ENCODE measurements at places on chromosomes 5 and 9.

DNA sequence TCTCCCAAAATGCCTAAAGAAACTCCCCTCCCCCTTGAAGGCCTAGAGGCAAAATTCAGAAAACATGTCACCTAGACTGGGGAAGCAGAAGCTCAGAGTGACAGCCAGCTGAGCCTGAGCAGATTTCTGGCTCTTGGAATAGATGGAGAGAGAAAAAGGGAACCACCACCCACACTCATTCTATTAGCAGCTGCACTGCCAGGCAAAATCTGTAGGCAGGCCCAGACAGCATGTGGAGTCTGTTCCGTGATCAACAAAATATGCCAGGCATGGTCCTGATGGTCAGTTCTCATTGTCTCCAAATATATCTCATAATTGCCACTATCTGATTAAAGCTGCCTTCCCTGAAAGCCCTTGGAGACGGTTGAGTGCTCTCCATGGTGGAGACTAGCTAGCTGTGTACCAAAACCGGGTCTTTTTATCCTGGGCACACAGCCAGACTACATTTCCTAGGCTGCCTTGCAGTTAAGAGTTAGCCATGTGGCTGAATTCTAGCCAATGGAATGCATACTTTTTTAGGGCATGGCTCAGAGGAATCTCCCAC is 131.7 kb upstream of the GPR151 start:
- DNase-seq: no peak

- DNase-seq: no peak
Measured at GRCh38 chr5:114099161-114099560, 262.7 kb upstream of the KCNN2 start.

DNA sequence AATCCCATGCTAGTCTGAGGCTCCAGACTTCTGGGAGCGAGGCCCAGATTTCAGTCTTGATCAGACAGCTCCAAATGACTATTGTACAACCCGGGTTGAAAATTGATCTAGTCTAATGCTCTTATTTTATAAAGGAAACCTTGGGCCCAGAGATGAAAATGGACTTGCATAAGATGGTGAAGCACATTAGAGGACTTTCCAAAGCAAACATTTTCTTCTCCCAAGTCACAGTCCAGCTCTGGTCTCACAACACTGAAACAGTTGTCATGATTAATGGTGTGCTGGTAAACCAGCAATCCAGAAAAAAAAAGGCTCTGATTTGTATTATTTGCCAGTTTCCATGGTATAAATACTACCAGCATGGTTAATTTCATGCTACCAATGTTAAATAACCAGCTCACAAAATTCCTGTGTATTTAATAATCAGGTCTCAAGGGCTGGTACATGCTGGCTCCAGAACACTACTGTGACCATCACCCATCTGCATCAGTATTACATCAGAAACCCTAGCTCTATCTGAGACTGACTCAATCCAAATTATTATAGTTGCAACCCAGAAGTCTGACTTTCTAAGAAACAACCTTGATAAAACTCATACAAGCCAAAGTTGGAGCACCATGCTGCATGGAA is 32.5 kb upstream of the ABLIM3 start:
- DNase-seq: no peak

GRCh38 chr5:105274079-105274478 is 1711.5 kb upstream of the NUDT12 start:
- no peak for DNase-seq

- no peak for DNase-seq
Measured at GRCh38 chr5:81980598-81981260, 8.9 kb downstream of the ATG10 start.

DNA sequence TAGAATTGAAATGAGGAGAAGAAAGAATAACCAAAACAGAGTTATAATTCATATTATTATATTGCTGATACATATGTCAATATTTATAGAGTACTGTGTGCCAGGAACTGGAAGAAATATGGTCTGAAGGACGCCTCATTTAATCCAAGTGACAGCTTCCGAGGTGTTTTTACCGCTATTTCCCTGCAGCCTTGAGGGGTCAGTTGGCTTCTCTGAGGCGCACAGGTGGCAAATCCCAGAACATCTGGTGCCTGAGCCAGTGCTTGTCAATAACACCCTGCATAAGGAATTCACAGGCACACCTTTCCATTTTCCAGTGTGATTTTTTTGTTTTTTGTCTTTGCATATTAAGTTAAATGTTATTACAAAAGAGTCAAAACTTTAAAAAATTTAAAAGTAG is 43.3 kb upstream of the CTSL start:
- DNase-seq: no peak

DNA sequence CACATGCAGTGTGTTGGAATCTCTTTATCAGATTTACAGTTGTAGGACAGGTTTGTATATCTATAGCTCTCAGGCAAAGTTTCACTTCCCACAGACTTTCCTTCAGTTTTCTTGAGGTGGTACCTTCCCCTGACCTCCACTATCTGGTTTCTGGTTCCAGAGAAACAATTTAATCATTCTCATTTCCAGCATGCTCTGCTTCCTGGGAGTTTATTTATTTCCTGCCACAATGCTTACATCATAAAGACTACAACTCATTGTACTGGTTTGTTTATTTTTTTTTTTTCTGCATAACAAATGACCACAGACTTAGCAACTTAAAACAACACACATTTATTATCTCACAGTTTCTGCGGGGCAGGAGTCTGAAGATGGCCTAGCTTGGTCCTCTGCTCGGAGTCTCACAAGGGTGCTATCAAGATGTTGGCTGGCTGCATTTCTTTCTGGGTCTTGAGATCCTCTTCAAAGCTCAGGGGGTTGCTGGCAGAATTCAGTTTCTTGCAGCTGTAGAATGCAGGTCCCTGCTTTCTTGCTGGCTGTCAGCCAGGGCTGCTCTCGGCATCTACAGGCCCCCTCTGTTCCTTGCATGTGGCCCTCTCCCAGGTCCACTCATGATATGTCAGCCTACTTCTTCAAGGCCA is 247.7 kb downstream of the ENC1 start:
- no peak for DNase-seq

DNA sequence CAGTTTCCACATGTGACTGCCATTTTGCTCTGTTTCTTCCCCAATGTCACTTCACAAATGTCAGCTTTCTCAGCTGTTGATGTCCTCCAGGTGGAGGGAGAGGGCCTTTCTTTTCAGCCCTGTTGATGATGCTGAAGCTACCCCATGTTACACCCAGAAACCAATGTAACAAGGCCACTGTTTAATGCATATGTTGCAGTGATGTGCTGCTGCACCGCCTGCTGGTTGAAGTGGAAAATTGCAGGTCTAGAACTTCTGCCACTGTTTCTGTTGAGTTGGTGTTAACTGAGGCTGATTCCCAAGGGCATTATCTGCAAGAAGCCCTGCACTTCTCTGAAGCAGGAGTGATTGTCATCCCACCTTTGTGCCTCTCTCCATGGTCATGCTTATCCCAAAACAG is 428.4 kb downstream of the KDM4C start:
- DNase-seq: no peak

GRCh38 chr5:132463811-132464155 is 26.8 kb downstream of the IRF1 start:
- DNase-seq: no peak

GRCh38 chr9:22232971-22233370 is 213.7 kb upstream of the DMRTA1 start:
- DNase-seq: no peak

- no peak for DNase-seq
Measured at GRCh38 chr9:109251080-109251775, 69.6 kb downstream of the EPB41L4B start.

GRCh38 chr9:97593960-97594359 is 39.2 kb downstream of the TSTD2 start:
- DNase-seq: no peak

DNA sequence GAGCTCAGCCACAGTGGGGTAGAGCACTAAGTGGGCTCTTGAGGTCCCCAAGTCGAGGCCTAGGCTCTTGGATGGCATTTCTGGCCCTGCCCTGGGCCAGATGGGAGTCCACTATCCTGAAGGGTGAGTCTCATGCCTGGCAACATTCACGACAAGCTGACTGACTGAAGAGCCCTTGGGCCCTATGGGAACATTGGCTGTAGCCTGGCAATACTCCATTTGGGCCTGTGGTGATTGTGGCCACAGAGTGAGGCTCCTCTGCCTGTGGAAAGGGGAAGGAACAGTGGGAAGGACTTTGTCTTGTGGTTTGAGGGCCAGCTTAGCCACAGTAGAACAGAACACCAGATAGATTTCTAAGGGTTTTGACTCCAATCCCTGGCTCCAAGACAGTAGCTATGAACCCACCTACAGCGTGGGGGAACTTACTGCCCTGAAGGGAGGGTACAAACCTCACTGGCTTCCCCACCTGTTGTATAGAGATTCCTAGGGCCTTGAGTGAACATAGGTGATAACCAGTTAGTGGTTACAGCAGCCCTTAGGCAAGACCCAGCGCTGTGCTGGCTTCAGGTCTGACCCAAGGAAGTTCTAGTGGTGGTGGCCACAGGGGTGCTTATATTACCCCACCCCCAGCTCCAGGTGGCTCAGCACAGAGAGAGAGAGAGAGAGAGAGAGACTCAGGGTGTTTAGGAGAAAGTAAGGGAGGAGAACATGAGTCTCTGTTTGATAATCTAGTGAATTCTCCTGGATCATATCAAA is 72.4 kb downstream of the KIAA0825 start:
- DNase-seq: no peak

- DNase-seq: no peak
Measured at GRCh38 chr5:87243161-87243844, 24.4 kb upstream of the RASA1 start.

GRCh38 chr9:33116860-33117259 is 40.4 kb upstream of the SMU1 start:
- DNase-seq: no peak

DNA sequence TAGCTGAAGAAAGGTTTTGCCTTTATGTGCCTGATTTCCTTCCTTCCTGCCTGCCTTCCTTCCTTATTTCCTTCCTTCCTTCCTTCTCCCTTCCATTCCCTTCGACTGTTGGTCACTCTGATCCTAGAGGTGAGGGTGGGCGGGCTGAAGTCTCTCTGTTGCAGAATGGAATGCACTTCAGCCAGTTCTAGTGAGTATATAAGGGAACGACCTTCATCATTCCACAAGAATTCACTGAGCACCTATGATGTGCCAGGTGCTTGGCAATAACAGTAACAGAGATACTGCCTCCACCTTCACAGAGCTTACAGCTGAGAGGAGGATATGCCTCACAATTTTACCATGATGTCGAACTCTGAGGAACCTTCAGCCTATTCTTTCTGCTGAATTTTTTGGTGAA is 8.7 kb upstream of the OR5C1 start:
- DNase-seq: no peak

DNA sequence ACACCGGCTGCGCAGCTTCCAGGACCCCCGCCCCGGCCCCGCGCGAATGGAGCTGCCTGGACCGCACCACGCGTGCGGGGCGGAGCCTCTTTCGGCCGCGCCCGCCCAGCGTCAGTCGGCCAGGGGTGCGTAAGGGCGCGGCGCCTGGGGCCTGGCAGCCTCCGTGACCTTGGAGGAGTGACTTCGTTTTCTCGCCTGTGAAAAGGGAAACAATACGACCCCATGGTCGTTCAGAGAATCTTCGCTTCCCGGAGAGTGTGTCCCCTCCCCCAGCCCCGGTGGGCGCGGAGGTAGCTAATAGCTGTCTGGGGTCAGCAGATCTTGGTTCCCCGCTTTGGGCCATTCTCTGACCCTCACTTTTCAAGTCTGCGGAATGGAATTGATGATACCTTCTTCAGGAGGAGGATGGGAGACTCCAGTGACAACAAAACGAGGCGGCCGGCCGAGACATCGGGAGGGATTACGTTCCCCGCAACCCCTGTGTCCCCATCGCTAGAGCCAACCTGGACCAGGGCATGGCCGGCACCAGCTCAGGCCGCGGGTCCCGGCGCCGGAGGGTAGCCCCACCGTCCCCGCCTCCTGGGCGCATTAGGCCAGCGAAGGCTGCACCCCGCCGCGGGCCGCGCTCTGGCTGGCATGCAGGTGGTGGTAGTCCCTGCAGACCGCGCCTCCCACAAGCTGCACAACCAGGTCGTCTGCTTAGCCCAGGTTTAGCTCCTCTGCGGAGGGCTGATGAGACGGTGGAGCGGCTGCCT is 5.5 kb upstream of the CDHR2 start:
- DNase-seq: no peak

DNA sequence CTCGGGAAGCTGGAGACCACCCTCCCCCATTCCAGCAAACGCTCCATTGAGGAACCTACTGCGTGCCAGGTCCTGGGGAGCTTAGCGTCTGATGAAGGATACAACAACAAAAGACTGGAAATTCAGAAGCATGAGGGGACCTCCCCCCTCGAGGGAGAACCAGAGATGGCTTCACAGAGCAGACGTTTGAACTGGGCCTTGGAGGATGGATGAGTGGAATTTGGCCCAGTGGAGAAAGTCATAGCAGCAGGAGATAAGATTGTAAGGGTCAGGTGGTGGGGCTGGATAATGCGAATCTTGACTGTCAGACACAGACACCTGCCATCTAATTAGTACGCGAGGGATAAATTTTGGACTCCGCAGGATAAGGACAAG is 1.2 kb upstream of the SLC25A51 start:
- DNase-seq: no peak

DNA sequence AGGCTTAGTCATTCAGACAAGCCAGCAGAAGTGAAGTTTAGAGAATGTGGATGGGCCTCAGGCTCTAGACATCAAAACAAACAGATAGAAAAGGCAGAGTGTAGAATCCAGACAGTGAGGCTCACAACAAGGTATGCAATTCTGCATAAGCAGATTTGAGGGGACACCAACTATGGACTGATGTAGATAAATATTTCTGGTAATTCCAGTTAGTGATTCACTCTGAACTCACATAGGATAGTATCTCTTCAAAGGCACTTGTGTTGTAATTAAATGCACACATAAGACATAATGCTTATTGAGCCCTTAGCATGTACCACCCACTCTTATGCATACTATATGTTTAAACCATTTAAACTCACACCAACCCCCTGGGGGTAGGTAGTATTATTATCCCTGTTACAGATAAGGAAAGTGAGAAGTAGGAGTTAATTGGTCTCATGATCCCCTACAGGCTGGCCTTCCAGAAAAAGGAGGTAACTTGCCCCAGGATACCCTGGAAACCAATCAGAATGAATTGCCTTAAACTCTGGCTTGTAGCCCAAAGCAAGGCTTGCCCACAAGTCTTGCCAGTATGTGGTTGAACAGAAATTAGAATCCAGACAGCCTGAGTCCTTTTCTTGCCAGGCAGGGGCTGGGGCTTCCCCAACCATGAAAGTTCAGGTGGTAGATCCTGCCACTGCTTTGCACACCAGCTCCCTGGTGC is 39.5 kb upstream of the HSPB3 start:
- DNase-seq: no peak

DNA sequence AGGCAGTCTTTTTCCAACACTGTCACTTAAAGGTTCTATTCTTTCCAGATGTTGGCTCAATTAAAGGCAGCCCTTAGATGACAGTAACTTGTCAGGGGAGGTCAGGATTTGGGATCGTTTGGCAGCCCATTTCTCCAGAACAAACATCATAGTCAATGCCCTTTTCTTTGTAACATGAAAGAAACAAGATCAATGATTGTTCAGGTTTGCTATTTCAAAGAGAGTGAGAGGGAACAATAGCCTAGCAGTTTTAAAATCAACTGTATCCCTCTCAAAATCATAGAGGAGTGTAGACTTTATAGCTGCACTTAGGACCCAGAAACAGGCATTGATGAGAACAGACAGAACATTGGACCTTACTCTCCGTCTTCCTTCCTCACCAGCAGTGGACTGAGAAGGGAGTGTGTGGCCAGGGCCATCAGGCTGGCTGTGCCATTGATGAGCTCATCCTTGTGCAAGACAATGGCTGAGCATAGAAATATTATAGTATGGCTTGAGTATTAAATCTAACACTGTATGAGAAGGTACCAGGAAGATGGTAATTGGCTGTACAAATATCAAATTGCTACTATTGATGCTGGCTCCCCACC is 130.0 kb downstream of the PIP5K1B start:
- DNase-seq: no peak

Measured in stimulated activated CD8-positive, alpha-beta memory T cell treated with anti-CD3 and anti-CD28 coated beads, Interleukin-4, amount 100 ng/mL, for 1 hour (primary cell).